ENCODE measurements at places on chromosomes 4 and X.

DNA sequence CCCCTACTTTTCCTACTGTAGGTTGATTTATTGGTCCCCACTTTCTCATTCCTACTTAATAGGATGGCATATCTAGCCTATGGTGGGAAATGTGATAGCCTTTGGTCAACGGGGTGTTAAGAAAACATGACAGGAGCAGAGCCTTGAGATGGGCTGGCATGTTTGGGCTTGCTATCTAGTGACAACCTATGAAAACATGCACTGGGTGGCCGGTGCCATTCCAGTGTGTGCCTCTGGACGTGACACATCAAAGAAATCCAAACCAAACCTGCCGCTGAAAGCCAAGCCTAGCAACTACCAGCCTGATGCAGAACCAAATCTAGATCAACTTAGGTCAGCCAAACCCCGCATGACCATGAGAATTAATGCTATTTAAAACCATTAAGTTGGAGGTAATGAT lies 317.6 kb downstream of the DMD start:
- DNase-seq, result no peak

- DNase-seq, result no peak
Measured at GRCh38 chr4:59647011-59647410, 1553.1 kb upstream of the ADGRL3 start.

DNA sequence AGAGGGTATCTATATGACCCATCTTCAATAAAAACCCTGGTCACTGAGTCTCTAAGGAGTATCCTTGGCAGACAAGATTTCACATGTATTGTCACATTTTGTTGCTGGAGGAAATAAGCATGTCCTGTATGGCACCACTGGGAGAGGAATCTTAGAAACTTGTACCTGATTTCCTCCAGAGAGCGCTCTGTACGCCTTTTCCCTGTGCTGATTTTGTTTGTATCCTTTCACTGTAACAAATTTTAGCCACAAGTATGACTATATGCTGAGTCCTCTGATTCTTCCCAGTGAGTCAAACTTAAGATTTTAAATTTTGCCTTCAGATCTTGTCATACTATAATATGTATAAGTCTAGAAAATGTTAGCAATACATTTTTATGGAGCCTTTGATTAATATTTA lies 102.8 kb downstream of the ITIH6 start:
- DNase-seq, result no peak

- DNase-seq, result peak; percentile 42
Measured at GRCh38 chrX:102976793-102977495, 39.9 kb downstream of the RAB40AL start.

DNA sequence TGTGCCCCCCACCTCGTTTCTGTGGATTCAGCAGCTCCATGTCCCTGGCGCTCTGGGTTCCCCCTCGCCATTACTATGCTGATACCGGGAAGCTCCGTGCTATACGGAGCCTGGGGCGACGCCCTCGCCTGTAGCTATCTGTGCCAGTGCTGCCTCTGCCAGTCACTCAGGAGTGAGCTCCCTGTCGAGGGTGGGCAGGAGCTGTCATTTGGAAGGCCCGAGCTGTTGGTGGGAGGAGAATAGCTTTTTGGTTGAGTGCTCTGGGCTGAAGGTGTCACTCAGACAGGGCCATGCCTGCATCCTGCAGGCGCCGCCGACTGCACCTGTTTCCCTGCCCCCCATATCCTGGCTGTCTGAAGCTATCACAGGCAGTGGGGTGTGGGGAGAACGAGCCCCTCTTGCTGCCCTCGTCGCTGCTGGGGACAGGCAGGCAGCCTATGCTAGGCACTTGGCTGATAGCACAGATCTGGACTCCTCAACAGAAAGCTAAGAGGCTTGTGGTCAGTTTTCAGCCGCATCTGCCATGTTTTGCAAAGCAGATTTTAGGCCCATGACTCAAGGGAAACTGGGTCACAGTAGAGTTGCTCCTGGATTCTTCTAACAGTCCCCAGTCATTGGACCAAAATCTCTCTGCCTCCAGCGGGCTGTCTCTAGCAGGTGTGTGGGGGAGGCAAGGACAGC lies 31.8 kb downstream of the CPLX1 start:
- DNase-seq, result no peak

DNA sequence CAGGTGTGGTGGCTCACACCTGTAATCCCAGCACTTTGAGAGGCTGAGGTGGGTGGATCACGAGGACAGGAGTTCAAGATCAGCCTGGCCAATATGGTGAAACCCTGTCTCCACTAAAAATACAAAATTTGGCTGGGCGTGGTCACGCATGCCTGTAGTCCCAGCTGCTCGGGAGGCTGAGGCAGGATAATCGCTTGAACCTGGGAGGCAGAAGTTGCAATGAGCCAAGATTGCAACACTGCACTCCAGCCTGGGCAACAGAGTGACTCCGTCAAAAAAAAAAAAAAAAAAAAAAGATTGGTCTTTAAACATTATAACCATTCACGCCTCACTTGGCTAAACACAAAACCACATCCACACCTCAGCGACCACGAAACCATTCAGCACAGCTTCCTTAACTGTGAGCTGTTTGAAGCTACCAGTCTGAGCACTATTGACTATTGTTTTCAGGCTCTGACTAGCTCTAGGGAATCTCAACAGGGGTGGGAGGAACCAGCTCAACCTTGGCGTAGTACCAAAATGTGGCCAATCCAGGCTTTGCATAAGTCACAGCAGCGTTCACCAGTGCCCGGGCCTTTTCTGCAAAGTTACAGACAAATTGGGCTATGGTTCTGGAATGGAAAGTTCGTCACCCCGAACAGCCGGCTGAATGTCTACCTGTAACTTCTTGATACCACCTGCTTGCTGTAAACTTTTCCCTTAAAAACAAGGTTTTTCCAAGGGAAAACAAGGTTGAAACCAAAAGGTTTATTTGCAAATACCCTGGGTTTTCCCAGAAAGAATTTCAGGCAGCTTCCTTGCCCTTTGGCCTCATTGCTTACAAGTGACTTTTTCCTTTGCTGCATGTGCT lies 73.6 kb upstream of the DHX15 start:
- DNase-seq, result peak; percentile 59

GRCh38 chr4:26003056-26003455 lies 89.0 kb downstream of the SMIM20 start:
- no peak for DNase-seq

DNA sequence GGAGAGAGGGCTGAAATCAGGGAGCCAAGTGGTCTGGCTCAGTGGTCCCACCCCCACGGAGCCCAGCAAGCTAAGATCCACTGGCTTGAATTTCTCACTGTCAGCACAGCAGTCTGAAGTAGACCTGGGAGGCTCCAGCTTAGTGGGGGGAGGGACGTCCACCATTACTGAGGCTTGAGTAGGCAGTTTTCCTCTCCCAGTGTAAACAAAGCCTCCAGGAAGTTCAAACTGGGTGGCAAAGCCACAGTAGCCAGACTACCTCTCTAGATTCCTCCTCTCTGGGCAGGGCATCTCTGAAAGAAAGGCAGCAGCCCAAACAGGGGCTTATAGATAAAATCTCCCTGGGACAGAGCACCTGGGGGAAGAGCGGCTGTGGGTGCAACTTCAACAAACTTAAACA lies 88.1 kb downstream of the NPFFR2 start:
- no peak for DNase-seq

DNA sequence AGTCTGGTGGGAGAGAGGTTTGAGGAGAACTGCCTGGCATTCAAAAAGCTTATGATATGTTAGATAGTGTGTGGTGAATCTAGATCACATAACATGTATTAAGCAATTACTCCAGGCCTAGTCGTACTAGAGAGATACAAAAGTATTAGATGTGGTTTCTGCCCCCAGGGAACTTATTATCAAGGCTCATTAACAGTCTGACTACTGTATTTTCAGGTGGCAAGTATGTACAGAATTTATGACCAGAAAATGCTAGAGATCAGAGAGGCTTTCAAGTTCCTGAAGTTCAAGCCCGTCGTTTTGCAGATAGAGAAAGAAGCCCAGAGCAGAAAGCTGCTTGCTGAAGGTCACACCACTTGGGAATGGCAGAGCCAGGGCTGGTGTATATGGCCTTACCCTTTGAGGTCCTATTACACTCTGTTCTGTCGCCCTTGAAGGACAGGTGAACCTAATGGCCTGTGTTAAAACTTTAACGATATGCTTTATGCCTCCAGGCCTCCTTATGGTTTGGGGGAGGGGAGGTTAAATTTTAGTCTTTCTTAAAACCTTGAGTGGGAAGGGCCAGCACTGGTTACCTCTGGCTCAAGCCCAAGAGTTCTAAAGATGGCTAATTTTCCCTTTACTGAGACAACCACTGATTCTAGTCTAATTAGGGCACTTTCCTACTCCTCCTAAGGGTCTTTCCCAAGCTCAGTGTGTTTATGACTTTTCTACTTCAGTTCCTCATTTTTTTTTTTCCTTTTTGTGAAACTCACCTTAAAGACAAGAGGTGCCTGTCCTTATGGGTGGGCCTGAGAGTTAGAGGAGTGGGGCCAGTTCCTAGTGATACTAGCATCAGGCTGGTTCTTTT lies 19.9 kb downstream of the TMEM164 start:
- DNase-seq, result no peak

GRCh38 chr4:23161787-23162186 lies 469.1 kb downstream of the GBA3 start:
- DNase-seq, result no peak

GRCh38 chrX:31130457-31131220 lies 58.8 kb upstream of the FTHL17 start:
- no peak for DNase-seq

- no peak for DNase-seq
Measured at GRCh38 chr4:102578819-102579218, 77.7 kb downstream of the NFKB1 start.
